CD4-positive, alpha-beta T cell (primary cell): ENCODE measurements at places on chromosomes 5 and 9. TPM values are rescaled to one million over a fixed set of nuclear protein-coding genes. Genes with fewer than 3 reads are reported as not detected.

DNA sequence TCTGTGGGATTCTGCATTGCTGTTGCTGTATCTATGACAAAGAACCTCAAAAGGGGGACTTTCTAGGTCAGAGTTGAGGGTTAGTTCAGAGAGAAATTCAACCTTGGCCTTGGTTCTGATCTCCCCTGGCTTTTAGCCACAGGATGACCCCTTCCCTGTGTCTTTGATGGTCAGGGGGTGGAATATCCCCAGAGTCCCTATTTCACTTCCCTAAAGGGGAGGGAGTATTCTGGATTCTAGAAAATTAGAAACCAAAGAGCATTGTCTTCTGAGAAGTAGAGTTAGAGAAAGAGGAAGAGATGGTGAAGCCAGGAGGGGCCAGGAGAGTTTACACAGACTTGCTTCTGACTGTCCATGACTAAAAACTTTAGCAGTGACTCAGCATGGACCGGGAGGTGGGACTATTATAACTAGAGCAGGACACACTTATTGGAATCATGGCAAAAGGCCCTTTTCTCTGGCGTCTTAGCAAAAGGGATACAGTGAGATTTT lies 56.2 kb upstream of the LPAR1 start:
- no peaks in the 10 kb centered on the region for H3K36me3 ChIP-seq
- no peaks in the 10 kb centered on the region for H3K27me3 ChIP-seq
- H3K27ac ChIP-seq, result no peak overlapping the region
- DNase-seq, result no peak
- no peaks in the 10 kb centered on the region for H3K4me1 ChIP-seq

DNA sequence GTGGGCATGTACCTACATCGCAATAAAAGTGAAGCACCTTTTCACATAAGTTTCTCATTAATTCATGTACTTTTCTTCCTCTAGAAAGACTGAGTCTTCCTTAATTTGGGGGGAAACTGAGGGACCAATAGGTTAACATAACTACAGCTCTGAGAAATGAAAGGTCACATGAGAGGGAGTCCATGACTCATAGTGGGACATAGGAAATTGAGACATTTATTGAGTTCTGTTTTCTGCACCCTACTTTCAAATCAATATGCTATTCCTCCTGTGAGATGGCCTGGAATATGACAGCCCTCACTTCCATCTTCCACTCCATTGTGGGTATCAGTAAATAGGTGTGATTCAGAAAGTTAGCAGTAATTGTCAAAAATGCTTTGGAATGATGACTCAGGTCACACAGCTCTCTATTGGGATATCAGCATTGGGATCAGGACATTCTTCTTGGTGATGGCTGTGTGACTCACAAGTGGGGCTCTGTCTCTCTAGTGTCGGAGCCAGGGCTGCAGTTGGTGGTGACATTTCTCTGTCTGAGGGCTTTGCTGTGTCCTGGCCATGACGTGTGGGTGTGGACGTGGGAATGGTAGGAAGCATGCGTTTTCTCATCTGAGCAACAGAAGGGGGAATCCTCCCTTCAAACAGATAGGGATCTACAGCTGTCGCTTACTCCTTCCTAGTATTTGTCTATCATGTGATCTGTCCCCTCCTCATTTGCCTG lies 125.0 kb downstream of the TRIO start:
- no peak for DNase-seq
- no peak overlapping the region for H3K4me3 ChIP-seq
- H3K27ac ChIP-seq, result no peak overlapping the region
- H3K4me1 ChIP-seq, result peaks cover 5% of the 10 kb centered on the region
- peaks cover 18% of the 10 kb centered on the region for H3K27me3 ChIP-seq
- H3K36me3 ChIP-seq, result no peaks in the 10 kb centered on the region

DNA sequence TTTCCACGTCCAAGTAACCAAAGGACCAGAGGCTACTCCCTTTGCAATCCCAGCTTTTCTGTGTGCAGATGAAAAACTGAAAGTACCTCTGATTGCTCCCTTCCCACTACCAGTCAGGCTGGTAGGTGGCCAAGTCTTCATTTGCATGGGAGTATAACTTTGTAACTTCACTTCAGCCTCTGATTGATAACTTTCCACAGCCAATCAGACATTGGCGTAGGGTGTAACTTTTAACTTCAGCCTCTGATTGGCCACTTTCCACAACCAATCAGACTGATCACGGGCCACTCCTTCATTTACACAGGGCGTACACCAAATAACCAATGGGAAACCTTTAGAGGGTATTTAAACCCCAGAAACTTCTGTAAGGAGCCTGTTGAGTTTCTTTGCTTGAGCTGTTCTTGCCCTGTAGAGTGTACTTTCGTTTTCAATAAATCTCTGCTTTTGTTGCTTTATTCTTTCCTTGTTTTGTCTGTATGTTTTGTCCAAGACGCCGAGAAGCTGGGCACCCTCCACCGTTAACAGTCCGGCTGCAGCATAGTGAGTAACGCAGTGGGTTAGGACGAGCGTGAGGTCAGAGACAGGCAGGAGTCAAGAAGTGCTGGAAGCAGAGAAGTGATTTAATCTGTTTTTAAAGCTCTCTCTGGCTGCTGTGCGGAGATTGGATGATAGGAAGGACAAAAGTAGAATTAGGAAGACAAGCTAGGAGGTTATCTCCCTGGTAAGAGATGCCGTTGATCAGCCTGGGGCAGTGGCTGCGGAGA lies 3.5 kb upstream of the EXOSC2 start:
- H3K27me3 ChIP-seq, result no peaks in the 10 kb centered on the region
- no peak overlapping the region for H3K27ac ChIP-seq
- no peak overlapping the region for H3K4me3 ChIP-seq
- H3K4me1 ChIP-seq, result peaks cover 34% of the 10 kb centered on the region

DNA sequence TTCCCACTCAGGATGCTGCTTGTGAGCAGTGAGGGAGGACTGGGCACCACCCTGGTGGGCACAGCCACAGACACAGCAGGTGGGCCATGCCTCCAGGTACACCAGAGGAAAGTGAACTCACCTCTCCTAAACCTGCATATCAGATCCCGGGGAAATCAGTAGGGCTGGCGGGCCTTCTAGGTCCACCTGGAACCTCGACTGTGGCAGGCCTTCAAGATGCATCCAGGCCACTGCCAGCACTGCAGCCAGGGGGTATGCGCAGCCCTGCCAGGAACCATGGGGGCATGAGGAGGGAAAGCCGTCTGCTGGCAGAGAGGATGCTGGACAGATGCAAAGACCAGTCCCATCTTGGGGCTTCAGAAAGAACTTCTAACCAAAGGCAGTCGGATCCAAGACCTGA lies 270.6 kb upstream of the IRX4 start:
- no peak overlapping the region for H3K4me3 ChIP-seq
- H3K27me3 ChIP-seq, result peaks cover 5% of the 10 kb centered on the region
- H3K36me3 ChIP-seq, result no peaks in the 10 kb centered on the region
- no peaks in the 10 kb centered on the region for H3K4me1 ChIP-seq
- no peak overlapping the region for H3K27ac ChIP-seq

C9orf152 gene
- not detected for total RNA-seq

GRCh38 chr9:130325921-130326320 lies 60.4 kb downstream of the HMCN2 start:
- no peak for DNase-seq
- H3K36me3 ChIP-seq, result no peaks in the 10 kb centered on the region
- H3K4me3 ChIP-seq, result no peak overlapping the region
- no peak overlapping the region for H3K27ac ChIP-seq
- no peaks in the 10 kb centered on the region for H3K4me1 ChIP-seq

- H3K27me3 ChIP-seq, result peaks cover 7% of the 10 kb centered on the region
- H3K27ac ChIP-seq, result no peak overlapping the region
- no peaks in the 10 kb centered on the region for H3K36me3 ChIP-seq
- peaks cover 6% of the 10 kb centered on the region for H3K4me1 ChIP-seq
- no peak overlapping the region for H3K4me3 ChIP-seq
Measured at GRCh38 chr9:95049761-95050160, 267.7 kb downstream of the FANCC start.

PCDHGC4 gene
- not detected for total RNA-seq

GRCh38 chr5:9297134-9297533 lies 248.7 kb downstream of the SEMA5A start:
- no peaks in the 10 kb centered on the region for H3K36me3 ChIP-seq
- no peak for DNase-seq
- no peak overlapping the region for H3K27ac ChIP-seq
- H3K4me1 ChIP-seq, result no peaks in the 10 kb centered on the region

SELENOP gene
- not detected for total RNA-seq

GRCh38 chr5:53713978-53714666 lies 153.7 kb downstream of the NDUFS4 start:
- no peak overlapping the region for H3K4me3 ChIP-seq
- no peaks in the 10 kb centered on the region for H3K4me1 ChIP-seq
- H3K36me3 ChIP-seq, result no peaks in the 10 kb centered on the region
- no peaks in the 10 kb centered on the region for H3K27me3 ChIP-seq

GRCh38 chr5:72110394-72111013 lies 3.2 kb downstream of the MAP1B start:
- no peak overlapping the region for H3K4me3 ChIP-seq
- no peak for DNase-seq
- peaks cover 37% of the 10 kb centered on the region for H3K27me3 ChIP-seq
- H3K4me1 ChIP-seq, result peaks cover 15% of the 10 kb centered on the region
- no peaks in the 10 kb centered on the region for H3K36me3 ChIP-seq

SAXO1 gene
- 0.19 TPM for total RNA-seq

- H3K27me3 ChIP-seq, result no peaks in the 10 kb centered on the region
- DNase-seq, result no peak
- H3K27ac ChIP-seq, result no peak overlapping the region
- no peaks in the 10 kb centered on the region for H3K36me3 ChIP-seq
- no peaks in the 10 kb centered on the region for H3K4me1 ChIP-seq
- no peak overlapping the region for H3K4me3 ChIP-seq
Measured at GRCh38 chr9:7300484-7300883, 499.1 kb downstream of the DMAC1 start.

HBEGF gene
- 3.6 TPM for total RNA-seq

DNA sequence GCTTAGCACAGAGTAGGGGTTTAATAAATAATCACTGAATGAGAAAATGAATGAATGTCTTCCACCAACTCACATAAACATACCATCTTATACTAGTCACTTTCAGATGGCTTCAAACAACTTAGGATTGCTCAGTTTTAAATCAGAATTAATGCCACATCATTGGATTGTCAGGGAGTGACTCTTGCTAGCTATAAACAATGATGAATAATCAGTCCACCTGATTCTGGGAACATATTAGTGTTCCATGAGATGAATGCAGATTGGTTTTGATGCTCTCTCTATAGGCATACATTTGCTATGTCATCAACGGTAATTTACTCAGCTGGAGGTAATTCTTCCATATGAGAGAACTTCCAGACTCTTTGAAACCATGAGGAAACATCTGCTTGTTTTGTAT lies 97.4 kb downstream of the CDH9 start:
- no peak overlapping the region for H3K4me3 ChIP-seq
- H3K4me1 ChIP-seq, result no peaks in the 10 kb centered on the region
- no peaks in the 10 kb centered on the region for H3K36me3 ChIP-seq
- no peak for DNase-seq
- no peaks in the 10 kb centered on the region for H3K27me3 ChIP-seq

CLINT1 gene
- 89.9 TPM for total RNA-seq

TMOD1 gene
- total RNA-seq, result 0.47 TPM

GRCh38 chr5:177306674-177307543 lies 3.3 kb downstream of the PRELID1 start:
- peaks cover 88% of the 10 kb centered on the region for H3K4me1 ChIP-seq
- peak overlapping the region; percentile 24 for H3K4me3 ChIP-seq
- DNase-seq, result no peak

DNA sequence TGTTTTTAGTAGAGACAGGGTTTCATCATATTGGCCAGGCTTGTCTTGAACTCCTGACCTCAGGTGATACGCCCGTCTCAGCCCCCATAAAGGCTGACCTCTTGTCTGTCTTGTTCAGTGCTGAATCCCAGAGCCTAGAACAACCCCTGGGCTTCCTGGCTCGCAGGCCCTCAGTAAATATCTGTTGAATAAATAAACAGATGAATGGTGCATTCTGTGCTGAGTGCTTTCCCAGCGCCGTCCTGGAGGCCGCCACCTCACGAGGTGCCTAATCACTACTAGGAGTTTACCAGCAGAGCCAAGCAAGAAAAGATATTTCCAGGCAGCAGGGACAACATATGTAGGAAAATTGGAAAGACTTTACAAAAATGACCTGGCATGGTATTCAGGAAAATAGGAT lies 88.5 kb downstream of the SNX24 start:
- no peak overlapping the region for H3K4me3 ChIP-seq
- H3K27me3 ChIP-seq, result no peaks in the 10 kb centered on the region

GRCh38 chr5:139872851-139873794 lies 77.5 kb downstream of the PSD2 start:
- H3K4me3 ChIP-seq, result no peak overlapping the region
- no peak for DNase-seq
- H3K4me1 ChIP-seq, result peaks cover 5% of the 10 kb centered on the region
- H3K36me3 ChIP-seq, result no peaks in the 10 kb centered on the region
- H3K27ac ChIP-seq, result no peak overlapping the region

DNA sequence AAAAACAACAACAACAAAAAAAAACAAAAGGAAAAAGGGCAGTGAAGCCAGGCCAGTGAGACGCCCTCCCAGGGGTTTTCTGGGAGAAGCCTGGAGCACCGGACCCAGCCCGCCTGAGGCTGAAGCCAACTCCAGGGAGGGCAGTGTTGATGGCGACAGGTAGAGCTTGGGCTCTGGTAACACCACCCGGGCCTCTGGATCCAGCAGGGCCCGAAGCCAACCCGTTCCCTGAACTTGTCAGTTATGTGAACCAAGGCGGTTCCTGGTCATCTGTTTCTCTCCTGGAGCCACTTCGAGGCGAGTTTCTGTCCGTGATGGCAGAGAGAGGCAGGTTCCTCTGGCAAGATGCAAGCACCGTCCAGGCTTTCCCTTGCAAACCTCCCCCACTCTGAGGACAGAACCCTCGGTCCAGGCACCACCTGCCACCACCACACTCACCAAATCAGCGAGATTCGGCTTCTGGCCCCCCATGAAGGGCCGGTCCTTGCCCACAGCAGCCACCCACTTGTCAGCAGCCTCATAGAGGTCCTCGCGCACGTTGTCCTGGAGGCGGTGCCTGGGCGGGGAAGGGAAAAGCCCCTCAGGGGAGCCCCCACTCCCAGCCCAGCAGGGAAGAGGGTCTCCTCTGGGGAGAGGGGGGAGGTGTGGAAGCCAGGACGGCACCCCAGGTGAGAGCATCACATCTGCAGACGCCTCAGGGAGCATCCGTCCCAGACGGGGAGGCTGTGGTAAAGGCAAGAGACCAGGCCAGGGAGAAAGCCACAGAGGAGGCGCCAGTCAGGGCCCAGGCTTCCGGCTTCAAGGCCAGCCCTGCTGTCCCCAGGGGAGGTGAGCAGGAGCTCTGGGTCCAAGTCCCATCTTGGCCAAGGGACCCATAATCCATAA lies 5.4 kb downstream of the PTGES2 start:
- H3K27ac ChIP-seq, result no peak overlapping the region
- H3K27me3 ChIP-seq, result no peaks in the 10 kb centered on the region
- DNase-seq, result no peak
- no peak overlapping the region for H3K4me3 ChIP-seq

DNA sequence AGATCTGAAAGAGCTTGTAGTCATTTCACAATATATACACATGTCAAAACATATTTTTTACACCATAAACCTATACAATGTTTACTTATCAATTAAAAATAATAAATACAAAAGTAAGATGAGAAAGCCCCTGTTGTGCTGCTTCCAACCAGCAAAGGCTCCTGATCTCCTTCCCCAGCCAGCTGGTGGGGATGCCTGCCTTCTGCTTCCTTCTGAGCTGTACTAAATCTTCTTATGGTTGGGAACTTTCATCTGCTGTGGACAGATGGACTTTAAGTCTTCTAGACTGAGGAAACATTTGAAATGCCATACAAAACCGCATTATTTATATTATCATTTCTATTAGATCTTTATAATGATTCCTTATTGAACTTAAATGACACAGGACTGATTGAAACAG lies 745.3 kb upstream of the CHD1 start:
- H3K27me3 ChIP-seq, result no peaks in the 10 kb centered on the region
- no peak for DNase-seq
- no peaks in the 10 kb centered on the region for H3K4me1 ChIP-seq
- no peak overlapping the region for H3K27ac ChIP-seq
